ENCODE measurements at places on chromosomes 12 and 14.

GRCh38 chr12:93243382-93243688, 134.4 kb upstream of the NUDT4 start:
- DNase-seq, result no peak

DNA sequence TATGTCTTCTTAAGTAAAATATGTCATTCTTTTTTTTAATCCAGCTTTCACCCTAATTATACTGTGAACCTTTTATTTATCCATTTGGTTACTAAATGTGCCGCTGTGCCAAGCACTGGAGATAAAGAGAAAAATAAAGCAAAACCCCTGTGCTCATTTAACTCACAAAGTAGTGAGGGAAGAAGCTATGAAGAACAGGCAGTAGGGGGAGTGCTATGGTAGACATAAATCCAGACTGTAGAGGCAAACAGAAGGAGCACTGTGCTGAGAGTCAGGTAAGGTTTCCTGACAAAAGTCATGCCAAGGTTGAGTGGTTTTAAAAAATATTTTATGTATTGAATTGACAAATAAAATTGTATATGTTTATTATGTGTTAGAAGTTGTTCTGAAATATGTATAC, 188.5 kb upstream of the SYT10 start:
- no peak for DNase-seq

GRCh38 chr12:130041983-130042812, 120.1 kb upstream of the FZD10 start:
- DNase-seq, result peak; percentile 25

GRCh38 chr12:1491983-1492697, 102.2 kb downstream of the FBXL14 start:
- no peak for DNase-seq

- no peak for DNase-seq
Observed at GRCh38 chr12:38838056-38838850, 67.1 kb downstream of the CPNE8 start.

DNA sequence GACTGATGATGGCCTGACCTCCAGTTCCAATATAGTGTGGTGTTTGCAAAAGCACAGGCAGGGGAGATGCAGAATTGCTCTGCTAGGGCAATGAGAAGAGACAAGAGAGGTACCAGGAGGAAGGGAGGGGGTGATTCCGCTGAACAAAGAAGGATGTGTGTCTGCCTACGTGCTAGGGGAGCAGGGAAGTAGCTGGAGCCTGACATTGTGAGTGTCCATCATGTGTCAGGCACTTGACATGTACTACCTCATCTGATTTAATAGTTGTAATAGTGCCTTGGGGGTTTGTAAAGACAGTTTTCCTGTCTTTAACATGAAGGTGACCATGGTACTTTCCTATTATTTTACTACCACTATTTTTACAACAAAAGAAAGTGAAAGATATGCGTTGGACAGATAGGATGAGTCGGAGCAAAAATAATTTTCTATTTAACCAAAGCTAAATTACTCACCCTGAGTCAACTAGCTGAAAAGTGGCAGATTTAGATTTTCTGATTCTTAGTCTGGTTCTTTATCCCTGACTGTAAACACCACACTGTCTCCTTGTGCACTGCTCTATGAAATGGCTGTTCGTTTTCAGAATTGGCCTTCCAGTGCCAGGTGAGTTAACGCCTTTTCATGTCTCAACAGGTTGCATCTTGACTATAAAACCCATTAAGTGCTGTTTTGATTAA, 33.7 kb upstream of the TEAD4 start:
- DNase-seq, result no peak

DNA sequence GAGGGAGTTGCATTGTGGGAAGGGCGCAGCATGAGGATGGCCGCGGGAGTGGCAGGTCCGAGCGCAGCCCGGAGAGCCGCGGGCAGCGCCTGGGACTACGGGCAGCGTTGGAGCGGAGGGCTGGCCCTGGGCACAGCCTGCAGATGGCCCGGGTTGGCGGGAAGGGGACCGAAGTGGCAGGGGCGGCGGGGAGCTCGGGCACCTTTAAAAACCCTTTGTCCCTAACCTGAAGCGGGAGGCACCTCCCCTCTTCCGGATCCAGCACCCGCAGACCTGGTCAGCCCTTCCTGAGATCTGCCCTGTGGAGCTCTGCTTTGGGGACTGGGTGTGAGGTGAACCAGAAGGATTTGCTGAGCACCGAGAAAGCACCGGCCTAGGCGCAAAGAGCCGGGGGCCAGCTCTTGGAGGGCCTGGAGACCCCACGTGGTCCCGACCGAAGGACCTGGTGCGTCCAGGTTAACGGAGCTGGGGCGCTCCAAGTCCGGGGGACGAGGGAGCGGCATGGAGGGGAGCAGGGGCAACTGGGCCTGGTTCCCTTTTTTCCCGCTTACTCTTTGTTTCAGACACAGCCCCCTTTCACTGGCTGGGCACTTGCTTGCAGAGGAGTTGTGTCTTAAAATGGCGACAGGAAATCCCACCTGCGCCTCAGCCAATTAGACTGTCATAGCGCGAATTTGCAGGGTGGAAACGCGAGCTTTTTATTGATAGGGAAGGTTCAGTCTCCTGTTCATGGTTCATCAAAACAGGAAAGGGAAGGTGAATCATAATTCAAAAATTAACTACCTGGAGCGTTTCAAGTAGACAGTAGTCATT, 792 bp upstream of the SLC38A1 start:
- peak; percentile 77 for DNase-seq

DNA sequence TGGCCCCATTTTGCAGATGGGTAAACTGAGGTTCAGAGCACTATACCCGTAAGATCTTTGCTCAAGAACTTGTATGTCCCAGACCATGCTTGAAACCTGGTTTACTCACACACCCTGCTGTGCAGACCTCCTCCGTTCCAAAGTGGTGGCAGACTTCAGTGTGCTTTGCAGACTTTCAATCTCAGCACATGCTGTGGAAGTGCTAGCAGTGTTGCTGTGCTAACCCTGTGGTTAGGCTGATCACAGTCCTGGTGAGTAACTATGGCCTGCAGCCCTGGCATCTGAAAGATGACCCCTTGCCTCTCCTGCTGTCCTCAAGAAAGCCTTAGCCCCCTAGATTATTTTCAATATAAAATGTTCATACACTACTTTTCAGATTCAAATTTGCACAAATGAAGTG, 450.6 kb downstream of the DPF3 start:
- DNase-seq, result no peak

DNA sequence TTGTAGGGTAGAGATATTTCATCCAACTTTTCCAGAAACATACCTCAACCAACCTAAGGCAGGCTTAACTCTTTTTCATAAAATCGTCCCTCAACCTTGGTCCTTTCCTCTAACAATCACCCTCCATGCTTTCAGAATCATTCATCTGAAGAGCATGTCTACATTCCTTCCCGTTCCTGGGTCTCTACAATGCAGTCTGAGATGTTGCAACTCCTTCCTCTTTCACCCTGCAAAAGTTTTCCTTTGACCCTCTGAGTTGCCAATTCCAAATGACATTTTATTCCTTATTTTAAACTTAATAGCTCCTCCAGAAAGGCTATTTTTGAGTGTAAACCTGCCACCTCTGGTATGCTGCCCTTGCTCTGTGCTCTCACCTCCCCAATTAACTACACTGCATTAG, 16.7 kb downstream of the SLC7A7 start:
- no peak for DNase-seq

GRCh38 chr12:84124211-84124610, 788.4 kb downstream of the SLC6A15 start:
- DNase-seq, result no peak

DNA sequence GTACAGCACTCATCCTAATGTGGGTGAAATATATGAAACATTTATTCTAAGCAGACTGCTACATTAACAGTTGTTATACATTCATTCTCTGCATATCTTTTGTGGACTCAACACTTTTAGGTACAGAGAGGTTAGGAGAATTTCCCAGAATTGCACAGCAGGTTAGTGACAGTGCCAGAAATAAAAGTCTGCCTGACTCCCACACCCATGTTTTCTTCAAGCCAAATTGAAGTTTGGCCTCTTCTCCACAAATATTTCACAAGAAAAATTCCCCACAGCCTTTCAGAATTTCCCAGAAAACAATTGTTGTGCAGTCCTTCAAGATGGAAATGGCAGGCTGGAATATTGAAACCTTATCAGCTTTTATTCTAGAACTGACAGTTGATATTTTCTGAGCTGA, 464.8 kb downstream of the RAD51B start:
- no peak for DNase-seq

- no peak for DNase-seq
Observed at GRCh38 chr14:74667758-74668157, 45.1 kb downstream of the AREL1 start.

GRCh38 chr12:79344855-79345847, 345.6 kb downstream of the PAWR start:
- DNase-seq, result peak; percentile 5

- no peak for DNase-seq
Observed at GRCh38 chr14:67577909-67578749, 21.9 kb downstream of the PIGH start.

DNA sequence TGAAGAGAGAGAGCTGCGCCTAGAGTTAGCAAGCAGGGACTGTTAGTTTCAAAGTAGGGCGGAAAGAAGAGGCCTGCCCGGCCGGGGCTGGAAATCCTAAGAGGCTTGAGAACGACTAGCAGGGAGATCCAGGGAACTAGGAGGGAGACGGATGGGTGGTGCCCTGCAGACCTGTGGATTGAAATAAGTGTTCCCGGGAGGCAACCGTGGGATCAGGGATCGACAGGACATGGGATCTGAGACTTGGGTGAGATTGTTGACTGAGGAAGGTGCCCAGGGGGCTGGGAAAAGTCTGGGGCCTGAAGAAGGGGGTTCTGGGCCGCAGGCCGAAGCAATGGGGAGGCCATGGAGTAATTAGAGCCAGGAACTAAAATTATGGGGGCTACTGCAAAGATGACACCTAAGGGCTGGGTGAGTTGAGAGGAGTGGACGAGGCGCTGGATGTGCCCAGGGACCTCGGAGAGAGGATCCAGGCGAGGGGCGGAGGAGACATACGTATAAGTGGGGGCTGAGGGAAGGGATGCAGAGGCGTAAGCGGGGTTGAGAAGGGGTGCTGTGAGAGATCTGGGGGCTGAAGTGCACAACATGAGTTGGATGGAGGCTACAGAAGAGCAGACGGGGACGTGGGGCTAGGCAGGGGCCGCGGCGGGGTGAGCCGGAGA, 635 bp downstream of the LTA4H start:
- no peak for DNase-seq

GRCh38 chr14:38253676-38254075, 2.2 kb downstream of the CLEC14A start:
- DNase-seq, result no peak

GRCh38 chr12:7542813-7543212, 39.2 kb upstream of the CD163 start:
- DNase-seq, result no peak

DNA sequence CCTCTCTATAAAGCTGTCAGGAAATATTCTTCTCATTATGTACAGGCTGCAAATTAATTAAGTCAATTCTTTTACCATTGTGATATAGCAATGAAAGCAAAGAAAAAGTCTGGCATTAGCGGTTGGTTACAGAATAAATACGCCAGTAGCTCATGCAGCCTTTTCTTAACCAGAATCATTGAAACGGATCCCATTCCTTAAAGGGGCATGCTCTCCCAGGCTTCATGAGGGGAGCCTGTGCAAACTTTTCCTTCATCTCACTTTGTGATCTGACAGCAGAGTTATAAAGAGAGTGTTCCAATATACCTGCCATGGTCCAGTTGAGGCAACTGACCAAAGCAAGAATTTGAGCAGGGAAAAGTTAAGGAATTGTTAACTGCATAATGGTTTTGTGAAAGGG, 337.7 kb downstream of the EMP1 start:
- no peak for DNase-seq

- no peak for DNase-seq
Observed at GRCh38 chr12:46267825-46268582, 839 bp downstream of the SLC38A1 start.

- DNase-seq, result no peak
Observed at GRCh38 chr14:73797543-73798265, 53.9 kb upstream of the PTGR2 start.

GRCh38 chr12:115934046-115934445, 343.4 kb downstream of the MED13L start:
- no peak for DNase-seq

GRCh38 chr14:69077841-69078240, 75.1 kb downstream of the DCAF5 start:
- no peak for DNase-seq

- no peak for DNase-seq
Observed at GRCh38 chr12:24562771-24563431, 386.0 kb downstream of the BCAT1 start.

DNA sequence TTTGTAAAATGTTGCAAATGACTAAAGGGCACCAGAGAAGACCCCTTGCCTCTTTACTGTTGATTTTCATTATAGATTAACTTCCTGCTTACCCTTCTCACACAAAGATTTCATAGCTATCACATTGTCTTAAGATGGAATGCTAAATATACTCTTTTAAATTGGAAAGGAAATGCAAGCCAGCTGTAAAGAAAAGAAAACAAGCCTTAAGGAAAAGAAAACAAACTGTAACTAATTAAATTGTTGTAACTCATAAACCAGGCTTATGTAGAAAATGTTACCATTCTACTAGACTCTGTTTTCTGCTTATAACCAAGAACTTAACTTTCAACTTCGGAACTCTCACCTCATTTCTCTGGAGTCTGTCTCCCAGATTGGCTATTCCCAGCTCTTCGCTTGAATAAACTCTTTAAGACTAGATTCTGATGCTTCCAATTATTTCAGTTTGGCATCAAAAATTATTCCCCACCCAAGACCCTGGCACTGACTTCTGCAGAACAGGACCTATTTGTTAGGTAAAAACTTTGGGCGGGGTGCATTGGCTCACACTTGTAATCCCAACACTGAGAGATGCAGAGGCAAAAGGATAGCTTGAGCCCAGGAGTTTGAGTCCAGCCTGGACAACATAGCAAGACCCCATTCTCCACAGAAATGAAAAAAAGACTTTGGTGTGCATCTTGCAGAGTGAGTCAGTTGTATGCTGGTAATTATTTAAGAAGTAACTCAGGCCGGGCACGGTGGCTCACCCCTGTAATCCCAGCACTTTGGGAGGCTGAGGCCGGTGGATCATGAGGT, 36.6 kb upstream of the CIT start:
- no peak for DNase-seq

GRCh38 chr12:113468365-113469223, 3.1 kb downstream of the LHX5 start:
- no peak for DNase-seq

DNA sequence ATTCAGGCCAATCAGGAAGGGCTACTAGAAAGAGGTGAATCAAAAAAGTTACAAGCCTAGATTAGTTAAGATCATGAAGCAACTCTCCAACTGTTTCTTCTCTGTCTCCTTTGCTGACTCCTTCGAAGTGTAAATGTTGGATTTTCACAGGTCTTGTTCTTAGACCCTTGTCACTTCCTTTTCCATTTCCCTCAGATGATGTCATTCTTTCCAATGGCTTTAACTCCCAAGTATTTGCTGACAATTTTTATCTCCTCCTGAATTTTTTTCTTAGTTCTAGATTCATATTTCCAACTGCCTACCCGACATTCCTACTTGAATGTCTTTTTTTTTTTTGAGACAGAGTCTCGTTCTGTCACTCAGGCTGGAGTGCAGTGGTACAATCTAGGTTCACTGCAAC, 10.8 kb downstream of the GAS2L3 start:
- DNase-seq, result no peak

GRCh38 chr14:60206837-60207533, 41.8 kb upstream of the DHRS7 start:
- DNase-seq, result no peak

GRCh38 chr12:22188431-22188830, 142.4 kb downstream of the CMAS start:
- no peak for DNase-seq

GRCh38 chr14:68730811-68731425, 61.9 kb downstream of the ZFP36L1 start:
- no peak for DNase-seq

- no peak for DNase-seq
Observed at GRCh38 chr14:44928793-44929192, 33.0 kb downstream of the KLHL28 start.

- DNase-seq, result no peak
Observed at GRCh38 chr12:6834873-6835272, 5.9 kb upstream of the GNB3 start.

Data from NCI-H1930 (cell line).